ENCODE measurements at places on chromosomes 7 and 10.
A peak's percentile ranks its signal among the peaks of the same experiment; 100 is the strongest.

DNA sequence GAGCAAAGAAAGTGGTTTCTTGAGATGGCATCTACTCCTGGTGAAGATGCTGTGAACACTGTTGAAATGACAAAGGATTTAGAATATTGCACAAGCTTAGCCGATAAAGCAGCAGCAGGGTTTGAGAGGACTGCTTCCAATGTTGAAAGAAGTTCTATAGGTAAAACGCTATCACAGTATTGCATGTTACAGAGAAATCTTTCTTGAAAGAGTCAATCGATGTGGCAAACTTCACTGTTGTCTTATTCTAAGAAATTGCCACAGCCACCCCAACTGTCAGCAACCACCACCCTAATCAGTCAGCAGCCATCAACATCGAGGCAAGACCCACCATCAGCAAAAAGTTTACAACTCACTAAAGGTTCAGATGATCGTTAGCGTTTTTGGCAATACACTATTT, 59.9 kb downstream of the SLC29A4 start:
- DNase-seq, result no peak

- no peak for DNase-seq
Measured at GRCh38 chr7:44097064-44097932, 6.8 kb upstream of the AEBP1 start.

DNA sequence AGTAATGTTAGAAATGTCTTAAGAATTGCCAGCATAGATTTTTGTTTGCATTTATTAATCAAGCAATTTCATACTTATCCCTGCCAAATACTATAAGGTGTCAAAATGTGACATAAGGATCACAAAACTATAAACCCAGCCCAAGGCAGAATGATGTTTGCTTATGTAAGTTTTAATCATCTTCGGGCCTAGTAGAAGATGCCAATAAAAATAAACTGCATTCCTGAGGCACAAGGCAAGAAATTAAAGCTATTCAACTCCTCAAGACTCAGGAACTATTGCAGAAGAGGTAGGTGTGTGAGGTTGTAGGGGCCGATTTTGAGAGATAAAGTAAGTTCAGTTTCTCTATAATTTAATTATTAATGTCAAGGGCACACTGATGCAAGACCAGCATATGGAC, 189.4 kb upstream of the AHR start:
- DNase-seq, result no peak

DNA sequence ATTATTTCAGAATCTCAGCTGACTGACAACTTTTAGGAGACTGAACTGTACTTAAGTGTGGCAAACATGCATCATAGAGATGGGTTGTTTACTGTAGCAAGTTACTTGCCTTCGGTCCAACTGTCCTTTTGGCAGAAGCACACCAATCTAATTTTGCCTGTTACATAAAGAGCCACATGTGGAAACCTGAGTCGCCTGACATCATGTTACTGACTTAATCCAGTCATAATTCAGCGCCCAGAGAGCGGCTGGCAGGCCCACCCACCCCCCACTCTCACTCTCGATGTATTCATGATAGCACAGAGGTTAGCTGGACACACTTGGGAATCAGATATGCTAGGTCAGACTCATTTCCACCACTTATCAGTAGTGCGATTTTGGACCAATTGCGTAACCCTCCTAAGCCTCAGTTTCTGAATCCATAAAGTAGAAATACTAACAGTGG, 57.3 kb upstream of the CAPZA2 start:
- no peak for DNase-seq

- DNase-seq, result no peak
Measured at GRCh38 chr10:131312478-131312836, 936 bp upstream of the TCERG1L start.

GRCh38 chr10:71398976-71399375, 2.3 kb downstream of the CDH23 start:
- DNase-seq, result no peak

DNA sequence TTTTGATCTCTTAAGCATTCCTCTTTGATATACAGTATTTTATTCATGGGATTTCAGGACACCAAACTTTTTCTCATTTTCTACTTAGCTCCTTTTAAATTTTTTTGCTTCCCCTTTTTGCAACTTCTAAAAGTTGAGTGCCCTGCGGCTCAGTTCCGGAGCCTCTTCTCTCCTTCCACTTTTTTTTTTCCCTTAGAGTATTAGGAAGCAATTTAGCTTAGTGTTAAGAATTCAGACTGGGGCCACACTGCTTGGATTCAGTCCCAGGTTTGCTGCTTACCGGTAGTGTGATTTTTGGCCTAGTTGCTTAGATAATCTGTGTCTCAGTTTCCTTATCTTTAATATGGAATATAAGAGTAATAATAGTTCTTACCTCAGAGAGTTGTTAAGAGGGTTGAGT, 3.4 kb downstream of the STAM start:
- no peak for DNase-seq

- no peak for DNase-seq
Measured at GRCh38 chr7:55055479-55055878, 36.7 kb downstream of the EGFR start.

DNA sequence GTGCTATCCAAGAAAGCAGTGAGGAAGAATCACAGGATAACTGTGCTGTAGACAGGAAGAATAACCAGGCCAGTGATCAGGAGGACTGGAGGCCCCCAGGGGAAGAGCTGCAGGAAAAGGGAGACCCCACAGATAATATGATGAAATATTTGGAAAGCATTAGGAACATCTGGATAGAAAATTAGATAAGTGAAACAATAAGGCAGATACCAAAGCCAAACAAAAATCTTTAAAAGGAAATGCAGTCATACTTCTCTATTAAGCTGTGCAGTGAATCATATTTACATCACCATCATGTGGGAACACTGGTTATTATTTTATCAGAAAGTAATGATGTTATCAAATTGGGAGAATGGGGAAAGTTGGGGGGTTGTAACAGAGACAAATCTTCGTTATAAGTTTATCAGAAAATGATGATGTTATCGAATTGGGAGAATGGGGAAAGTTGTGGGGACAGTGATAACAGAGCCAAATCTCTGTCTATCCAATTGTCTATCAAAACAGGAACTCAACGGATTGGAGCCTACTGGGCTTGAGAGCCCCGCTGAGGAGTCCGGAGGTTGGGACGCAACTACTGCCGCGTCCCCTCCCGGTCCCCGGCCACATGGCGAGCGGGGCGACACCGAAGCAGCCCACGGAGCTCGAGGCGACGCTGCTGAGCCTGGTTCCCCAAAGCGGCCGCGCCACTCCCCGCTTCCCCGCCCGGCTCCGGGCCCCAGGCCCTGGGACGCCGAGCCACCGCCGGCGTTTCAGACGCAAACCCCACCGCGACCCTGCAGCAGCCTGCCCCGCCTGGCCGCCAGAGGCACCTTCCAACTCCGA, 14.0 kb upstream of the RALA start:
- DNase-seq, result peak; percentile 47

GRCh38 chr10:99536338-99537085, 3.8 kb downstream of the NKX2-3 start:
- DNase-seq, result no peak

DNA sequence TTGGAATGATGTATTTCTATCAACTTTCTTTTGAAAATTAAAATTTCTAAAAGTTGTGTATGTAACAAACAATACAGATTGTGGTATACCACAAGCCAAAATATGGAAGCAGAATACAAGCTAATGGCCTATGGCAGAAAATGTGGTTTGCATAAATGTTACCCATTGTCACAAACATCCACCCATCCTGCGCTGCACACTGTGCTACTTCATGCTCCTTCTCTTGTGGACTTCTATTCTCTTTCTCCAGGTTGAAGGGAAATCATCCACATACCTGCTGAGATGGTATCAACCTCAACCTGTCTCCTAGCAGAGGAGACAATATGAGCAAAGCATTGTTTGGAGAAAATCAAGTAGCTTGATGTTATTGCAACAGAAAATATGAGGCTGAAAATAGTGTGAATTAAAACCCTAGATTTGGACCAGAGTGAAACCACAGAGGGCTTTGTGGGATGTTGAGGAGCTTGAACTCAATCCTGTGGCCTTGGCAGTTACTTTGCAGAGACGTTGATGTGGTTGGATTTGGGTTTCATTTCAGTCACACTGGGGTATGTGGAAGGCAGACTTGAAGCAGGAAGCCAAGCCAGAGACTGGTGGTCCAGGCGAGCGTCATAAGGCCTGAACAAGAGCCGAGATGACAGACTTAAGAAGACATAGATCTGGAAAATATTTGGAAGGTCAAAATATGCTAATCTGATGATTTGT, 63.8 kb downstream of the ICA1 start:
- DNase-seq, result no peak

- DNase-seq, result no peak
Measured at GRCh38 chr7:127588697-127589482, 679 bp downstream of the ARF5 start.

DNA sequence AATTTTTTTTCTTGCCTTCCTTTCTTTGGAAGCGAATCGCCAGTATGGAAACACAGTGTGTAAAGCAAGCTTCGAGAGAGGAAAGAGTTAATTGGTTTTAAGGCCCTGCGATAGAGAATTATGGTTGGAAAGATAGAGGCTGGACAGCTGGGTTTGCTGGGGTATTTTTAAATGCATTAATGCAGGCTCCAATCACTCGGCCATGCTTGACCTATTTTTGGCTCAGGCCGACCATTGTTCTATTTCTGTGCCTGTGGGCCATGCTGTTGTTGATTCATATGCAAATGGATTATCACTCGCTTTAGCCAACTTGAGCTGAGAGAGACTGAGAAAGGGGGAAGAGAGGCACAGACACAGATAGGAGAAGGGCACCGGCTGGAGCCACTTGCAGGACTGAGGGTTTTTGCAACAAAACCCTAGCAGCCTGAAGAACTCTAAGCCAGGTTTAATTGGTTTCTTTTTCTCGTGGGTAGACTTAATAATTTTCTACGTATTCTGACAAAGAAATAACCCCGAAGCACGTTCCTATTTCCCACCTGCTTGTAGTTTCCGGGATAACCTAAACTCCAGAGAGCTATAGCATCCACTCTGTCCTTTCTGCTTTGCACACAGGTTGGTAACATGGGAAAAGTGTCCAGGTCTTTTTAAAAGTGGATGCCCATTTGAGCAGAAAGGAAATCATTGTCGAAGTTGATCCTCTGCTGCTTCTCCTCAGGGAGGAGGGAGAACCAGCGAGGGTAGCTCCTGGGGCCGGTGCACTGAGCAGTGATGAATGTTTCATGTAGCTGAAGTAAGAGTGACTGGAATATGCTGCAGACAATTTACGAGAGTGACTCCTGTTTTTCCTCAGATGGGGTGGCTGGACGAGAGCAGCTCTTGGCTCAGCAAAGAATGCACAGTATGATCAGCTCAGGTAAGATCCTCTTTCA, at the start of gene HDAC9:
TSS of gene HDAC9 (plus strand) at position 338 of the 929 bp plus-strand sequence. CDS start at position 892, 554 bp downstream.
- peak; percentile 70 for DNase-seq

Data from aorta (tissue), 5 donors.